ENCODE measurements at places on chromosomes 5 and 9. TPM values are rescaled to one million over a fixed set of nuclear protein-coding genes. Genes with fewer than 3 reads are reported as not detected.

The TLE1 gene
- total RNA-seq = 44.8 TPM

The CRB2 gene
- 0.72 TPM for total RNA-seq

The DAB2IP gene
- total RNA-seq = 60.9 TPM

The STKLD1 gene
- 7.5 TPM for total RNA-seq

The SHB gene
- total RNA-seq = 24.1 TPM

The SAXO1 gene
- 1.9 TPM for total RNA-seq

The KIF12 gene
- total RNA-seq = not detected

The ADAMTS16 gene
- total RNA-seq = 7.2 TPM

The CNTNAP3 gene
- total RNA-seq = 20.0 TPM

GRCh38 chr9:35652829-35653209, 2.1 kb upstream of the SIT1 start:
- no peak for DNase-seq

- DNase-seq = no peak
Measured at GRCh38 chr5:142929587-142929986, 159.4 kb downstream of the ARHGAP26 start.

GRCh38 chr9:93473411-93473810, 20.0 kb upstream of the FAM120AOS start:
- DNase-seq = no peak

- no peak for DNase-seq
Measured at GRCh38 chr5:167489202-167489601, 802.2 kb upstream of the WWC1 start.

- no peak for DNase-seq
Measured at GRCh38 chr5:149567226-149567625, 14.1 kb upstream of the ARHGEF37 start.

GRCh38 chr9:30915451-30915850, 1469.0 kb upstream of the ACO1 start:
- no peak for DNase-seq

GRCh38 chr9:89080193-89080592, 88.9 kb downstream of the S1PR3 start:
- DNase-seq = peak; percentile 17

- no peak for DNase-seq
Measured at GRCh38 chr5:360257-361027, 38.9 kb downstream of the AHRR start.

- peak; percentile 63 for DNase-seq
Measured at GRCh38 chr9:132546148-132547051, 36.0 kb upstream of the BARHL1 start.

GRCh38 chr5:69343083-69343482, 10.5 kb upstream of the CCDC125 start:
- DNase-seq = no peak

DNA sequence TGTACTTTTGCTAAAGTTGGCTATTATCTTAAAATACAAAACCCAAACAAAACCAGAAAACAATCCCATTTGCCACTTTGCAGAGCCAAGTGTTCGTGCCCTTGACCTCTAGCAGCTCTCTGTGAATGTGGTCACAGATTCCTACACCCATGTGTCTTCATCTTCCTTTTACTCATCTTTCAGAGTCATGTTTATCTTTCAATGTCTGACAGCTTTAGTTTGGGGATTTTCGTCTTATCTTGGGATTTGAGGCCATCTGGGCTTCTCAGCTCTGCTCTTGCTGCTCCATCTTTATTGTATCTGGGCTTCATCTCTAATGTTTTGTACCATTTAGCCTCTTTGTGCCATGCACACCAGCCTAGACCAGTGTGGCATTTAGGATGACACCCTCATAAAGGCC, 81.0 kb downstream of the DAPK1 start:
- peak; percentile 96 for DNase-seq

- peak; percentile 83 for DNase-seq
Measured at GRCh38 chr5:181207214-181207959, 2.4 kb upstream of the TRIM7 start.

DNA sequence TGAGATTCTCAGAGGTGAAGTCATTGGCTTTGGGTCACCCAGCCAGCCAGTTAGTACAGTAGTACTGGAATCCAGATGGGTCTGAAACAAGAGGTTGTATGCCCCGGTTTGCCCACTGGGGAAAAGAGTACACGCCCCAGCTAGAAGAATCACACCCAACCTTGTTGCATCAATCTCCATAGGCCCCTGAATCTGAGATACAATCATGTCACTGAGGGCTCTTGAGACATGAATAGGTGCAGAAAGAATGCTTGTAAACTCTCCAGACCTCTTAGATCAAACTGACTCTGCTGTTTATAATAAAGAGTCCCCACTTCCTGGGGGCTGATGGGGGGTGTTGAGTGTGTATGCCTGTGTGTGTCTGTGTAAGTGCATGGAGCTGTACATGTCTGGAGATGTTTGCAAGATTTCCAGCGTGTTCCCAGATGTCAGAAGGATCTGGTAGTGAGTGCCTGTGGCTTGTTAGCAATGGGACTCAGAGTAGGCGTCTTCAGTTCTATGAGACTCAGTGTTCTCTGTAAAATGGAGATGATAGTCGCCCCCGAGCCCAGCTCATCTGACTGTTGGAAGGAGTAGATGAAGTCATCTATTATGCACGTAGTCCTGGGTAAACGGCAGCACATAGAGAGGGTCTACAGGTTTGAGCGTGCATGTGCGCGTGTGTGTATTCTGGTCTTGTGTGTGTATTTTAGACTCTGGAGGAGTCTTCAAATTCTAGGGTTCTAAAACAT, 48.2 kb downstream of the COL27A1 start:
- DNase-seq = peak; percentile 32

Measured in umbilical cord (tissue), 2 donors.